CD4-positive, alpha-beta T cell treated with Interferon gamma for 1 hour (primary cell): ENCODE measurements at places on chromosomes 4 and X.

DNA sequence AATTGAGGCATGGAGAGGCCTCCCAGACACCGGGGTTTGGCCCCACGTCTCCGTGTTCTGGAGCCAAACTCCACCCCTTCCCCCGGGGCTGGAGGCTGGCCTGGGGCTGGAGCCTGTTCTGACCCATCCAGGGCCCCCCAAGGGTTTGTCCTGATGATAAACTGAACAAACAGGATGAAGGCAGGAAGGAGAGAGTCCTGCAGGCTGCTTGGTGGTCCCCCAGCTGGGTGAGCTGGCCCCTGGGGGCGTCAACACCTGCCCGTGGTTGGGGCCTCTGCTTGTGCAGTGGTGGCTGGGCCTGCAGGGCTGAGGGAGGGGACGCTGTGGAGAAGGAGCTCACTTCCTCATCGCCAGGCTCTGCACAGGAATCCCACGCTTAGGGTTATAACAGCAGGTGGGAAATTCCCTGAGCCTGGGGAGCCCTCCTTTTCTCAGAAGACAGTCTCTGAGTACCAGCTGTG is 2.3 kb downstream of the SH3TC1 start:
- peak; percentile 68 for DNase-seq

DNA sequence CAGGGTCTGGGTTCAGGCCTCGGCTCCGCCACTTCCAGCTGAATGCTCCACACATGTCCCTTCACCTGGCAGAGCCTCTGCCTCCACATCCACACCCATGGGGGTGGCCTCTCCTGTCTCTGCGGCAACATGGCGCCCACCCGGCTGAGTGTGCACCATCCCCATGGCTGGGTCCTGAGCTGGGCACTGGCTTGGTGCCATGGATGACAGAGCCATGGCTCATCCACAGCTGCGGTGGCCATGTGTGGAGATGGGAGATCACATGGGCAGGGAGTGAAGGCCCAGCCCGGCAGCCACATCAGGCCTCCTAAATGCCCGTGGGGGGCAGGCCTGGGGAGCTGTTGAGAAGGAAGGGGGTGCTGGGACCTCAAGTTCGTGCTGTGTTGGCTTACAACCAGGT is 213.7 kb downstream of the AFAP1 start:
- no peak for DNase-seq

GRCh38 chrX:155767051-155767875 is 113.9 kb upstream of the VAMP7 start:
- DNase-seq: peak; percentile 19

GRCh38 chr4:72360075-72360474 is 208.9 kb downstream of the ADAMTS3 start:
- no peak for DNase-seq

GRCh38 chrX:77814210-77814609 is 28.2 kb upstream of the ATRX start:
- DNase-seq: no peak

GRCh38 chrX:128728943-128729342 is 676.7 kb upstream of the ACTRT1 start:
- DNase-seq: no peak

GRCh38 chrX:108732630-108733321 is 3.6 kb downstream of the IRS4 start:
- no peak for DNase-seq
